ENCODE measurements at places on chromosomes 13 and 19.

GRCh38 chr19:10003271-10003670 is 7.0 kb downstream of the COL5A3 start:
- no peak for DNase-seq

DNA sequence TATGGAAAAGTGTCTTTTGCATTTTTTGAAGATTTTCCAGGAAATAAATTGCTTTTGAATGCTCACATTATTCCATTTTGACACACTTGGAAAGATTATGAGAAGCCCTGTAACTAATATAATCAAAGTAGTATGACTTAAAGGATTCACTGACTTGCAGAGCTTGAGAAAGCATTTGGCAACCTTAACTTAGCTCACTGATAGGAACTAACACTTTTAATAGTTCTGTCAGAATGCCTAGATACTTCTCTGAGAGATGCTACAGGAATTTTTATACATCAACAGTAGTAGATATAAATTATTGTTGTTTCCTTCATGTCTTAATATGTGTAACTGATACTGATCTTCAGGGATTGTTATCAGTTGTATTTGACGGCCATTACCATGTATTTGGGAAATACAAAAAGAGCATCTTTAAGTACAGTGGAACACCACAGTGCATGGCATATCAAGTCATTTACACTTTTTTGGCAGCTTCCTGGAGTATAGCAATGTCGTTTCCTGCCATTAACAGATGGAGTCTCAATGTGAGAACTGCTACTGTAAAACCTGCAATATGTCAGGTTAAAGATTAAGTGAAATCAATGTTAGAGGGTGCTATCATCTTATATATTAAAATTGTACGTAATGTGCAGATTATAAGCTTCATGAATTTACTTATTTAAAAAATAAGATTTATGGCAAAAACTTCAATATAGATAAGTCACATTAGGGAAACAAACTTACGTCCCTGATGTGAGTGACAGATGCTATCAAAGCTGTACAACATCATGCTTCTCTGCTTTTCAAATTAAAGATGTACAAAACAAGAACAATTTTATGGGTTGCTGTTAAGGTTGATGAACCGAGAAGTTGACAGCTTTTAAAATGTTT is 1159.8 kb upstream of the MIR17HG start:
- DNase-seq: no peak

GRCh38 chr13:20823071-20823470 is 49.3 kb upstream of the EEF1AKMT1 start:
- DNase-seq: no peak

DNA sequence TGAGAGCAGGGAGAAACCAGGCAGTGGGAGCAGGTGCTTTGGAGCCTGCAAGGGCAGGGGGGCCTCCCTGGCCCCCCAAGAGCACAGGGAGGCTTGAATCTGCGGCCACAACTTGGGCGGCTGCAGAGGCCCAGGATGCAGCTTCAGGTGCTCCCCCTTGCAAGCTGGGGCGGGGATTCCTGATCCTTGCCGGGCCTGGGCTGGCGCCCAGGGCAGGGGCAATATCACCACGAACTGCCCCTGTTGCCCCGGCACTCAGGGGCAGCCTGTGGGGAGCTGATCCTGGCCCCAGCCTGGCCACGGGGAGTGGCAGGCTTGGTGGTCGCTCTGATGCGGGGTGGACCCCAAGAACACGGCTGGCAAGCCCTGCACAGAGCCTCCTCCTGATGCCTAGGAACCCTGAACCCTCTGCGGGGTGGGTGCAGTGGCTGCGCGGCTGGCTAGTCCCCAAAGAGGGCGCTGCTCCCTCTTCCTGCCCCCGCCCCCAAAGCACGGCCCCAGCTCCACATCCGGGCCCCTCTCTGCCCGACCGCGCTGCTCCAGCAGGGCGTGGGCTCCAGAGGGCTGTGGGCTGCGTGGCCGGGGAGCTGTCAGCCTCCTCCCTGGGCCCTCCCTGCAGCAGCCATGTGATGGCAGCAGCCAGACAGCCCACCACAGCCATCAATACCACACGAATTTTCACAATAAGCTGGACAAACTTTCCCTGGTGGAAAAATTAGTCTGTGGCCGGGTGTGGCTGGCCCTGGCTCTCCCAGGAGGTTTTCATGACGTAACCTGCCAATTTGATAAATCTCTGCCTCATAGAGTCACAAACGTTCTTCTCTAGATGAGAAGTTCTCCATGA is 21.0 kb downstream of the TNFSF9 start:
- peak; percentile 38 for DNase-seq

GRCh38 chr19:10554760-10555609 is 10.8 kb downstream of the KRI1 start:
- no peak for DNase-seq

- no peak for DNase-seq
Observed at GRCh38 chr13:76758257-76758656, 127.9 kb downstream of the KCTD12 start.

DNA sequence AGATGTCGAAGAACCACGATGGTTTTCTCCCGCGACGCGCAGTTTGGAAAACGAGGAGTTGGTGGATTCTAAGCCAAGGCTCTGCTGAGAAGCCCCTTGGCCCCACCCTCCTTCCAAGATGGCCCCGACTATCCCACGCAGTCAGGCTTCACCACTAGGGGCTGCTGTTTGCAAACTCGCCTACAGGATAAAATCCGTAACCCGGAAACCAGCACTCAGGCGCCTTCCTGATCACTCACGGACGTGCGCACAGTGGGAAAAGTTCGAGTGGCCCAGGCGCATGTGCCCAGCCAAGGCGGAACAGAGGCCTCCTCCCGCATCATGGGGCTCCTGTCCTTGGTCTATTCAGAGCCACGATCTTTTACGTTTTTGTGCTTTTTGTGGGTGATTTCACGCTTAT is 19.2 kb upstream of the UQCR11 start:
- DNase-seq: peak; percentile 47

DNA sequence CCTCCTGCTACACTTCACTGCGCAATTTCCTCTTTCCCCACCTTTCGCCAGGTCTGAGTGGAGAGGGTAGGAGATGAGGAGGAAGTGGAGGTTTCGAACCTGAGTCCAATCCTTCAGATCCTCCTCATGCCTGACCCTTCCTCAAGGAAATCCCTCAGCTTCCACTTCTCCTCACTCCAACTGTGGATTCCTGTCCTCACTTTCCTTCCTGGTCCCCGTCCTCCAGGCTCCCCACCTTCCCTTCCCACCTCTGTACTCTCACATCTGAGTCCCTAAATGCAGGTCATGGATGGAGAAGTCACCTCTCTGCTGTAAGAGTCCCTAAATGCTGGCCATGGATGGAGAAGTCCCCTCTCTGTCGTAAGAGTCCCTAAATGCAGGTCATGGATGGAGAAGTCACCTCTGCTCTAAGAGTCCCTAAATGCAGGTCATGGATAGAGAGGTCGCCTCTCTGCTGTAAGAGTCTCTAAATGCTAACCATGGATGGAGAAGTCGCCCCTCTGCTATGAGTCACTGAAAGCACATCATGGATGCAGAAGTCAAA is 3.1 kb downstream of the TMEM86B start:
- DNase-seq: no peak

DNA sequence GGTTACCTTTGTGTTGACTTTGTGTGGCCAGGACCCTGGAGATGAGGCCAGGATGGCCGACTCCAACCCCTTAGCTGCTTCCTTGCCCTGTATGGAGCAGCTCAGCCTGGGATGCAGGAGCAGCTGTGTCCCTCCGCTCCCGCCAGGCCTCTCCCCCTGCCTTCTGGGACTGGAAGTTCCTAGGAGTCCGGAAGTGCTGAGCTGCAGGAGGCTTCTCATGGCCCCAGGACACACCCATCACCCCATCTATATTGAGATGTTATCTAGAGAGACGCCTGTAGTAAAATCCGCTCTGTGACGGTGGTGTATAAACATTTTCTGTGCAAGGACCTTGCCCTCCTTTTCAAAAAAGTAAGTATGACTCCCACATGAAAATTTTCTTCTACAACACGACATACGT is 27.0 kb downstream of the WTIP start:
- no peak for DNase-seq

DNA sequence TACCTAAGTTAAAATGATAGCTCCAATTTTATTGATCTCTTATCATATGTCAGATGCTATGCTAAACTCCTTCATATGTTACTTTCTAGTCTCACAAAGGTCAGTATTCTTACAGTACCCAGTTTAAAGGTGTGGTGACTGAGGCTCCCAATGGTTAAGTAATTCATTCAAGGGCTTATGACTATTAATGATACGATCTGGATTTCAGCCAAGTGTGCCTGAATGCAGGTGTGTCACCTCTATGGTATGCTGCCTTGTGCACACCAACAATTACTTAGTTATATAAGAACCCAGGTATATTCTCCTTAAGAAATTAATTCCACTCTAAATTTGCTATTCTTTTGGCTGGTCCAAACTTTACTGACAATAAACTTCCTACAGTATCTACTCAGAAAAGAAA is 84.6 kb upstream of the TRPC4 start:
- no peak for DNase-seq

GRCh38 chr13:99395436-99395835 is 88.2 kb upstream of the GPR183 start:
- no peak for DNase-seq

GRCh38 chr13:59890054-59890453 is 273.7 kb downstream of the DIAPH3 start:
- DNase-seq: no peak

- peak; percentile 49 for DNase-seq
Observed at GRCh38 chr19:14091813-14092462, 1.4 kb upstream of the SAMD1 start.

GRCh38 chr13:34174671-34175145 is 356.8 kb downstream of the RFC3 start:
- no peak for DNase-seq

DNA sequence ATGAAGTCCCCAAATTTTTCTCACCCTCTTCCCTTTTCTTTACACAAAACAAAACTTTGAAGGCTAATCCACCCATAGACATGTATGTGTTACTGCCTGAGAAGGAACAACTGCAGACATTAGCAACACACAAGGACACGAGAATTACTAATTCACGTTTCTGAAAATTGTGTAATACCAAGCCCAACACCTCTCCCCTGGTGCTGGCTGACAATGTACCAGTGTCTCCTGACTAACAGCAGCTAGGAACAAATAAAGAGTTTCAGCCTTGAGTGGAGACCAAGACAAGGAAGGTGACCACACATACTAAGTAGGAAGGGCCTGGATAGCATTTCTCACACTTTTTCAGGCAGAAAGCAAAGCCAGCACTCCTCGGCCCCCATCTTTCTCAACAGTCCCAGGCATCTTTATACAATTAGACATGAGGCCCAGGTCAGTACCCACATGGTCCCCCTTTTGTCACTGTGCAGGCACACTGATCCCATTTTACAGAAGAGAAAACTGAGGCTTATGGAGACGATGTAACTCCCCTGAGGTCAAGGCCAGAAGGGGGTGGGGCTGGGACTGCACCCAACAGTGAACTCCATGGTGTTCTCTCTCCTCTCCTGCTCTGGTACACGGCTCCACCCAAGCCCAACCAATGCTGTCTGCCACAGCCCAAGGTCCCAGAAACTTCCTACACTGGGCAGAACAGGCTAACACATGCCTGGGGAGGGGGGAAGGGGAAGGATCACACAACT is 8.7 kb downstream of the BRD4 start:
- no peak for DNase-seq

DNA sequence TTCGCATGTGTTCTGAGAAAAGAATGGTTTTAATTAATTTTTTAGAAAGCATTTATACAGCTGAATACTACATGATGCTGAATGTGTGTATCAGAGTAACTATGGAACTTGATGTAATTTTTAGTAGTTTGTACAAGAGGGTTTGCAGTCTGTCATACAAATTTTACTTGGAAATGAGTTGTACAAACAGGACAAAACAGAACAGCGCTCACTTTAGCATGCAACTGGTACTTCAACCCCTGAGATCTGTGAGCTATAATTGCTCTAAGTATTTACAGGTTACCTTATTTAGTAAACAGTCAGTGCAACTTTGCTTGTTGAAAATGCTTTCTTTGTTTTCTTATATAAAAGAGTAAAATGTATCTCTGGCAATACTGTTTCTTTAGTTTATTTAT is 706 bp downstream of the TNFRSF19 start:
- no peak for DNase-seq
